ENCODE measurements at places on chromosomes 6 and 20.

DNA sequence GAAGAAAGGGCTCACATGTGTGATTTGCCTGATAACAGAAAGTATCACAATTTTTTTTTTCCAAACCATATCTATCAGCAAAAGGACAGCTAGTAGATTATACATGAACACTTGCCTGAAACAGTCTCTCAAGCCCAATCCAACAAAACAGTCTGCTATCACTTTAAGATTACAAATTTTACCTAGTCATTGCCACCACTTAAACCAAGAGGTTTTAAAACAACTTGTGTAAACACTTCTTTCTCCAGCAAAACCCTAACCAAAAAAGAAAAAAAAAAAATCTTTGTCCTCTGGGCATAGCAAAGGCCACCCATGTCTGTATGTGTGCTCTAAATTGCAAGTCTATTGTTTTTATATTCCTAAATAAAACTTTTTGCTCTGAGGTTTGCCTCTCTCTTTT, 1568.4 kb downstream of the GRIK2 start:
- DNase-seq, result no peak

GRCh38 chr6:36326356-36326995, 10.2 kb downstream of the BNIP5 start:
- no peak for DNase-seq

DNA sequence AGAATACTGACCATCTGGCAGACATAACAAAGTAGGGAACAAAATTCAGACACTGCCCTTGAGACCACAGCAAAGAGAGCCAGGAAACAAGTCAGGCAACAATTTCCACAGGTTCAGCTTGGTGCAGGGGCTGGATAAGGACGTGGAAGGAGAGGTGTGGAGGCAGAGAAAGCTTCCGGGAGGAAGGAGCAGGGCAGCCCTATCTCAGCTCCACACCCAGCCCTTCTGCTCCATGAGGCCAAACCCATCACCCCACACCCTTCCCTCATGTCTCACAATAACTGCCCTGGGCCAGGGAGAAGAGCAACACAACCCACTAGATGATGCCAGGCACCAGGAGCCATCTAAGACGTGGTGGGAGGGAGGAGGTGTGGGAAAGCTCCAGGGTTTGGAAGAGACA, 5.8 kb downstream of the SNHG17 start:
- DNase-seq, result no peak

DNA sequence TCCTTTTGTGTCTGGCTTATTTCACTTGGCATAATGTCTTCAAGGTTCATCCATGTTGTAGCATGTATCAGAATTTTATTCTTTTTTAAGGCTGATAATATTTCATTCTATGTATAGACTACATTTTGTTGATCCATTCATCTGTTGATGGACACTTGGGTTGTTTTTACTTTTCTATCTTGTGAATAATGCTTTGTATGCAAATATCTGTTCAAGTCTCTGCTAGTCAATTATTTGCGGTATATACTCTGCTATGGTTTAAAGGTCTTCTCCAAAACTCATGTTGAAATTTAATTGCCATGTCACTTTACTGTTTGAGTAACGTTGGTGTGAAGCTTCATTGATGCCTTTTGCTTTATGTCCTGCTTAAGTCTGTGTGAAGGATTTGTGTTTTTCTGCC, 27.5 kb downstream of the ECI2 start:
- DNase-seq, result no peak

DNA sequence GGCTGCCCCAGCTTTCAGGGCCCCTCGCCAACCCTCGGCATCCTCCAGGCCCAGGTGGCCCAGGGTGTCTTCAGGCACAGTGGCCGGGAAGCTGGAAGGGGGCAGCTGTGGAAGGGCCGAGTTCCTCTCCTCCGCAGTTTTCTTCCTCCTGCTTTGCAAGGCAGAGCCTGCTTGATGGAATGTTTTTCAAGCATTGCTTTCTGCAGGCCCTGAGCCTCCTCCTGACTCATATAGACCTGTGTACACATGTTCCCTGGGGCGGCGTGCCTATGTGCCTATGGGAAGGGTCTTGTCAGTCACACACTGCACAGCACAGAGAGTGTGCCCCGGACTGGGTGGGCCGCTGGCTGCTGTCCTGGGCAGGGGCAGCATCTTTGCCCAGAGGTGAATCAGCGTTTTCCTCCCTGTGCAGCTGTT, 107.5 kb downstream of the ERMARD start:
- DNase-seq, result no peak

DNA sequence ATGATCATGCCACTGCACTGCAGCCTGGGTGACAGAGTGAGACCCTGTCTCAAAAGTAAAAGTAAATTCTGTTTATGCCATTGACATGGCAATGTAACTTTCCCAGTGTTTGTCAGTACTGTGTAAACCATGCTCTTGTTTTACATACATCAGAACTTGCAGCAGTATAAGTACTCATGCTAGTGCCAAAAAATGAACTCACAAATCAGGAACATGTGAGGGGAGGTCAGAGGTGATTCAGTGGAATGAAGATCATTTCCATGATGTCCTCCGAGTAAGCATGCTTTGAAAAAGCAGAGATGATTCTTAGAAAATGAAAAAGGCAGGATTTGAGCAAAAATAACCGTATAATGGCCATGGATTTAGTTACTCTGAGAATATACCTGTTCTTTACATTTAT, 81.9 kb downstream of the ANKS1A start:
- DNase-seq, result no peak

GRCh38 chr20:41087777-41088176, 49.6 kb upstream of the PLCG1 start:
- no peak for DNase-seq

DNA sequence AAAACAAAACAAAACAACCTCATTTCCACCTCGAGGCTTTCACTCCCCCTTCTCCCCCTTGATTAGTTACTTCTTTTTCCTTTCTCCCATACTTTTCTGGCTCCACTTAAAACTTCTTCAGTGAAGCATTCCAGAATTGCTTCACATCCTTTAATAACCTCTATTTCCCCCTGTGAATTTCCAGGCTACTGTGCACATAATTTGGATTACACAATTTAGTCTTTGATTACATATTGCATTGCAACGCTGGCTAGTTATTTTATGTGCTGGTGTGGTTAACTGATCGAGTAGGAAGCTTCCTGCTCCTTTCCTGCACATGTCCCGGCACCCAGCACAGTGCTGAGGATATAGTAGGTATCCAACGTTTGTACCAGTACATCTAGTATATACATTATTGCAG, 28.1 kb upstream of the EEF1E1 start:
- no peak for DNase-seq

GRCh38 chr20:14622796-14623195, 285.4 kb upstream of the FLRT3 start:
- DNase-seq, result peak; percentile 16

DNA sequence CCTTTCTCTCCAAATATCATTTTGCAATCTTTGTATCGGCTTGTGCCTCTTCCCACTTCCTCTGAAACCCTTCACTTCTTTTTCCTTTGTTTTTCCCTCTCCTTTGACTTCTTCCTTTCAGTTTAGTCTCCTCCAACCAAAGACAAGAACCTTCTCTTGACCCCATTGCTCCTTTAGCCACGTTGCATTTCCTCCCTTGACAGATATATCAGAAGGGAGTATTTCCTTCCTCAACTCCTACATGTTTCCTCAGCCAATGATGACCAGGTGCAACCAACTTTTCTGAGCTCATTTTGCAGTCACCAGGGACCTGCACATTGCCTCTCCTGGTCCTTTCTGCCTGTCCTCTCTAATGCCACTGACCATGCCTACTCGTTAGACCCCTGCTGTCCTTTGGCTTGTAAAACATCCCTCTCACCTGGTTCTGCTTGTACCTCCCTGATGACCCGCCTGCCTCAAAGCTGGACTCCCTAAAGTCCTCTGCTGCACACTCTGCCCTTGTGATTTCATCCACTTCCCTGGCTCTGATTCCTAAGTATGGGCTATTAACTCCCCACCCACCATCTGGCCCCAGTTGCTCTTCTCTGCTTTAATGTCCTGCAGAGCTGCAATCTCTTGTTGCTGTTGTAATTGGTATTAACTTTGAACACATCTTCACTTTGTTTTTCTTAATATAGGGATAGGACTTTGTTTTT, 27.4 kb downstream of the SLC22A16 start:
- no peak for DNase-seq

DNA sequence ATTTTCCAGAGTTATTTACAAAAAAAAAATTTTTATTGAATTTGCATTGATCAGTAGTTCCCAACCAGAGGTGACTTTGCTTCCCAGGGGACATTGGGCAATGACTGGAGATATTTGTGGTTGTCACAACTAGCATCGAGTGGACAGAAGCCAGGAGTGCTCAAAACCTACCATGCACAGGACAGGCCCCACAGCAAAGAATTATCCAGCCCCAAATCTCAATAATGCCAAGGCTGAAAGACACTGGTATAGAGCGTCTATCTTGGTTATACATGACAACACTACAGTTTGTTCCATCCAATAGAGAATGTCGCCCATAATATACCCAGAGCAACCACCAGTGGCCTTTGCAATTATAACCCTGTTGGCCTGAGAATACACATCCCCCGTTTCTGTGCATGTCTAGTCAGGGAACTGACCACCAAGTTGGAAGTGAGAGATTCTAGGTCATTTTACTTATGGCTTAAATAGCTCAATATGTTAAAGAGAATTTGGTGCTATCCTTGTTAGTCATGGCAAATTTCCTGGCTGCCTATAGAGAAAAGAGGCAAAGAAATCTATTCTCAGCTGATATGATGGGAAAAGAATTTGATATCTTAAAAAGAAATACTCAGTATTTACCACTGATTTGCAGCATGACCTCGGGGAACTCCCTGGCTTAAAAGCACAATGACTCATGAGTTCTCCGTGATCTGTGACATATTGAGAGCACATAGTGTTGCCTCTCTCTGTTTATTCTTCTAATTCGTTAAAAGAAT, 76.0 kb upstream of the ADTRP start:
- no peak for DNase-seq

DNA sequence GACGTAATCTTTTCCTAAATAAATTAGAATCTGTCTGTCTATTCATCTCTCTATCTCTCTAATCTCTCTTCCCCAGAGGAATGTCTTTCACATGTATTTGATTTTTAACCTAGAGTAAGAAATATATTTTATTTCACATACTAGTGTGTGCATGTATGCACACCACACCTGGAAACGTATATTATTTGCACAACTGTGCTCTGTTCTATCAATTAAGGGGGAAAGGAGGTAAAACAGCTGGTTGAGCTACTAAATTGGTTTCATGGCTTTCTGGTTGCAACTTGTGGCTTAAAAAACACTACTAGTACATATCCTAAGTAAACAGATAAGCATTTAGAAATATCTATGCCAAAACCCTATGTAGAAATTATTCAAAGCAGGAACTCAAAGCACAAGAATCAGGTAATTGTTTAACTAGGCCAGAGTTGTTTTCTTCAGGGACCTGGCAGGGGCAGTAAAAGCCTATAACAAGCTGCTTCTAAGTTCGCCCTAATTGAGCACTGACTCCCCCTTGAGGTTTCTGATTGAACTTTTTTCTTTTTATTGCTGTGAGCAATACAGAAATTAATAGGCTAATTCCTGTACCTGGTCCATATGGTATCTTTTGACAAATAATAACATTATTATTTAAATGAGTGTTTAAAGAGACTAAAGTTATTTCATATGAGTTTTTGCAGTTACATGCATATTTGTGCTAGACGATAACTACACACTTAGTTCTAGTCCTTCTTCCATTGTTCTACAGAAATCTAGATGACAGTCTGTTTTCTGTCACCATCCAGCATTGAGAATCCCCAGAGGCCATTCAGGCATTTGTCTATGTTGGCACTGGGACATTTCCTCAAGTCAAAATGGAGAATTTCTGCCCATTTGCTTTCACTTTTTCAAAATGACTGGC, 88.6 kb downstream of the MCHR2 start:
- DNase-seq, result peak; percentile 15

DNA sequence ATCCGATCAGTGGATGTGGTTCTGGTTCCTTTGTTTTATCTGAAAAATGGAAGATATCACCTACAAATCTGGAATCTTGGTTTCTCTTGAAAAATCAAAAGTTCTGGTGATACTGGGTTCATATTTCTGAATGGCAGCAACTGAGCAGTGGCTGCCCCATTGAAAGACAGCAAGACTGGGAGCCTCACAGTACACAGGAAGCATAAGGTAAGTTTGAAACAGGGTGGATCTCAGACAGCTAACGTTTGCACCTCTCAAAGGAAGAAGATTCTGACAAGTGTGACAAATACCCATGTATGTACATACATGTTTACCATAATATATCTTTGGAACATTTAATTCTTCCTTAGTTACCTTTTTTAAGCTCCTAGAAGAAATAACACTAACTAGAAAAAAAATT, at the start of gene SAMD3:
Gene SAMD3 (minus strand): TSS at position 177 of the 400 bp plus-strand sequence. CDS start 7,678 bp downstream, outside the sequence.
- DNase-seq, result no peak

DNA sequence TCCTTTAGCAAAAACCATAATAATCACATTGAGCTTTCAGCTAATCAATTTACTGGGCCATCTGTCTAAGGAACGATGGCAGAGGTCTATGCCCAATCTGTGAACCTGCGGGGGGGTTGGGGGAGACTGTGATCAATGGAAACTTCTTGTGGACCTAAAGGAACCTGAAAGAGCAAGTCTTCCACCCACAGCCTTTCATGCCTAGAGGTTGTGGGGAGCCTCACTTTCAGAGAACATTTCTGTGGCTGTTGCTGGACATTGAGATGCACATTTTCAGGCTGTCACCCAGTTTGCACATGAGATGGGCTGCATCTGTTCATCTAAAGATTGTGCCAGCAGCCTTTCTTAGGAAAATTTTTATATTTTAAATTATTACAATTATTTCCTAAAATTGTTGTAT, 310.0 kb upstream of the SPTLC3 start:
- no peak for DNase-seq

- no peak for DNase-seq
These were observed 963.5 kb upstream of the SLC35B3 start for GRCh38 chr6:9398767-9399373.

- no peak for DNase-seq
These were observed 3.8 kb upstream of the TUBB1 start for GRCh38 chr20:59015411-59015810.

GRCh38 chr20:24992487-24993205, at the start of gene APMAP:
Gene APMAP, minus strand, starts transcription at chr20:24992751. Its CDS starts 63 bp downstream, at chr20:24992688.
- DNase-seq, result peak; percentile 79

DNA sequence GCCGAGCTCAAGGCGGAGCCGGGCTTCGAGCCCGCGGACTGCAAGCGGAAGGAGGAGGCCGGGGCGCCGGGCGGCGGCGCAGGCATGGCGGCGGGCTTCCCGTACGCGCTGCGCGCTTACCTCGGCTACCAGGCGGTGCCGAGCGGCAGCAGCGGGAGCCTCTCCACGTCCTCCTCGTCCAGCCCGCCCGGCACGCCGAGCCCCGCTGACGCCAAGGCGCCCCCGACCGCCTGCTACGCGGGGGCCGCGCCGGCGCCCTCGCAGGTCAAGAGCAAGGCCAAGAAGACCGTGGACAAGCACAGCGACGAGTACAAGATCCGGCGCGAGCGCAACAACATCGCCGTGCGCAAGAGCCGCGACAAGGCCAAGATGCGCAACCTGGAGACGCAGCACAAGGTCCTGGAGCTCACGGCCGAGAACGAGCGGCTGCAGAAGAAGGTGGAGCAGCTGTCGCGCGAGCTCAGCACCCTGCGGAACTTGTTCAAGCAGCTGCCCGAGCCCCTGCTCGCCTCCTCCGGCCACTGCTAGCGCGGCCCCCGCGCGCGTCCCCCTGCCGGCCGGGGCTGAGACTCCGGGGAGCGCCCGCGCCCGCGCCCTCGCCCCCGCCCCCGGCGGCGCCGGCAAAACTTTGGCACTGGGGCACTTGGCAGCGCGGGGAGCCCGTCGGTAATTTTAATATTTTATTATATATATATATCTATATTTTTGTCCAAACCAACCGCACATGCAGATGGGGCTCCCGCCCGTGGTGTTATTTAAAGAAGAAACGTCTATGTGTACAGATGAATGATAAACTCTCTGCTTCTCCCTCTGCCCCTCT, 1.1 kb downstream of the CEBPB start:
- no peak for DNase-seq

- peak; percentile 6 for DNase-seq
These were observed 787 bp upstream of the CARMIL1 start for GRCh38 chr6:25278261-25278913.

- DNase-seq, result no peak
These were observed 48.5 kb upstream of the SUPT3H start for GRCh38 chr6:45426251-45426650.
